ENCODE measurements at places on chromosomes 6 and 20. TPM values are rescaled to one million over a fixed set of nuclear protein-coding genes. Genes with fewer than 3 reads are reported as not detected.

DNA sequence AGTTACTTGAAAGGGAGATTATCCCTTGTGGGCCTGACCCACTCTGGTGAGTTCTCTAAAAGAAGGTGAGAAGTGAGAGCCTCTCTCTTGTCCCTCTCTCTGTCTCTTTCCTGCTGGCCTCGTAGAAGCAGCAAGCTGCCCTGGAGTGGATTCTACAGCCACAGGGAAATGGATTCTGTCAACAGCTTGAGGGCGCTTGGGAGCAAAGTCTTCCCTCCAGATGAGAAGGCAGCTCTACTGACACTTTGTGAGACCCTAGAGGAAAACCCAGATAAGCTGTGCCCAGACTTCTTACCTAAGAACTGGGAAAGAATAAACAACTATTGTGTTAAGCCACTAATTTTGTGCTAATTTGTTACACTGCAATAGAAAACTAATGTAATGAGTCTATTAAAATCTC is 39.9 kb downstream of the ANKRD60 start:
- DNase-seq = no peak

DNA sequence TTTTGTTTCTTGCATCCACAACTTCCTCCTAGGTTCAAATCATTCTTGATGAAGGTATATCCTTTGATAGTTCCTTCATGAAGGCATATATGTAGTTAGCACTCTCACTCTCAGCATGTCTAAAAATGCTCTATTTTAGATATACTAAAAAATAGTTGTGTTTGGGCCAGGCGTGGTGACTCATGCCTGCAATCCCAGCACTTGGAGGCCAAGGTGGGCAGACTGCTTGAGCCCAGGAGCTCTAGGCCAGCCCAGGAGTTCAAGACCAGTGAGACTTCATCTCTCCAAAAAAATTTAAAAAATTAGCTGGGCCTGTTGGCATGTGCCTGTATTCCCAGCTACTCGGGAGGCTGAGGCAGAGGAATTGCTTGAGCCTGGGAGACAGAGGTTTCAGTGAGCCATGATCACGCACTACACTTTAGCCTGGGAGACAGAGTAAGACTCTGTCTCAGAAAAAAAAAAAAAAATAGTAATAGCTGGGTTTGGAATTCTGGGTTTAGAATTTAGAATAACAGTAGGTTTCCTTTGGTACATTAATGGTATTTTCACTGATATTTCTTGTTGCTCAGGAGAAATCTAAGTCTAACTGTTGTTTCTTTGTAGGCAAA is 7.0 kb downstream of the SERAC1 start:
- DNase-seq = no peak

NKX2-2 gene
- total RNA-seq = not detected

- no peak for DNase-seq
Measured at GRCh38 chr6:44126320-44127149, 717 bp downstream of the MRPL14 start.

DNA sequence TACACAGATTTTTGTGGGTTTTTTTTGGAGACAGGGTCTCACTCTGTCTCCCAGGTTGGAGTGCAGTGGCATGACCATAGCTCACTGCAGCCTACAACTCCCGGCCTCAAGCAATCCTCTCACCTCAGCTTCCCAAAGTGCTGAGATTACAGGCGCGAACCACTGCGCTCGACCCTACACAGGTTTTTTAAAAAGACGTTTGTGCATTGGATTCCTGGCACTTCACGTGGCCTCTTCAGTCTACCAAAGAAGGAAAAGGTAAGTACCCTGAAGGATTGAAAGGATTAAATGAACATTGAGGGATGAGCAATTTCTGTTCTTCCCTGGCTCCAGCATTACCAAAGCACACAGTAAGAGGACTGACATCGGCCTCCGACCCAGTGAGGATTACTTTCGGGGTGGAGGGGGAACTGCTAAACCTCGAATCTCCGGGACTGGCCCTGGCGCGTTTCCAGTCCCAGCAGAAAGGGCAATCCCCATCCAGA is 556 bp upstream of the YWHAB start:
- no peak for DNase-seq

GRCh38 chr6:117974914-117975627 is 68.0 kb downstream of the SLC35F1 start:
- DNase-seq = no peak

GRCh38 chr20:363319-364078 is 16.6 kb downstream of the NRSN2 start:
- no peak for DNase-seq

GRCh38 chr6:136812174-136812573 is 10.2 kb upstream of the PEX7 start:
- no peak for DNase-seq

DNA sequence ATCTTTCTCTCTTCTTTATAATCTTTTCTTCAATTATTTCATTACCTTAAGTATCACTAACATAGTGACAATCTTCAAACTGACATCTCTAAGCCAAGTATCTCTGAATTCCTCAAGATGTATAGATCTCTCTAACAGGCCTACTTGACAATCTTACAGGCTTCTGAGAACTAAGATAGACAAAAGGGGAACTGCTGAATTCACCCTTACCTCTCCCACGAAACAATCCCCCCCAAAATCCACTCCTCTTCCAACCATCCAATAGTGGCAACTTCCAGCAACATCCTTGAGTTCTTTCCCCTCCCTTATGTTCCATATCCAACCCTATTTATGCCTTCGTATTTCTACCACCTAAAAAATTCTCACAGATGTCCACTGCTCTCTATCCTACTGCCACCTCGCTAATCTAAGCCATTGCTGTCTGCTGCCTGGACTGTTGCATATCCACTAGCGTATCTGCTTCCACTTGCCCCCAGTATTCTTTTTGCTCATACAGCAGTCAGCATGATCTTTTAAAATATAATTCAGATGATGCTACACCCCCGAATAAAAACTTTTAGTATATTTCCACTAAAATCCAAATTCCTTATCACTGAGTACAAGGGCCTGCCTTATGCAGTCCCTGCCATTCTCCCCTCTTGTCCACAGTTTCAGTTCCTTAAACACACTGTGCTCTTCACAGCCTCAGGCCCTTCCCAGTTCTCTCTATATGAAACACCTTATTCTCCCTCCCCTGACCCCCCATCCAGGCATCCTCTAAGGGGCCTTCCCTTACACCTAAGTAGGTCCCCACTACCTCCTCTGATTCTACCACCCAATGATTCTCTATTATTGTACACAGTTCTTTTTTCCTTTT is 8.0 kb downstream of the REPS1 start:
- DNase-seq = no peak

- DNase-seq = no peak
Measured at GRCh38 chr6:30061858-30062458, 893 bp downstream of the POLR1H start.

All from HCT116 (cell line).